ENCODE measurements at places on chromosomes 12 and 14.

DNA sequence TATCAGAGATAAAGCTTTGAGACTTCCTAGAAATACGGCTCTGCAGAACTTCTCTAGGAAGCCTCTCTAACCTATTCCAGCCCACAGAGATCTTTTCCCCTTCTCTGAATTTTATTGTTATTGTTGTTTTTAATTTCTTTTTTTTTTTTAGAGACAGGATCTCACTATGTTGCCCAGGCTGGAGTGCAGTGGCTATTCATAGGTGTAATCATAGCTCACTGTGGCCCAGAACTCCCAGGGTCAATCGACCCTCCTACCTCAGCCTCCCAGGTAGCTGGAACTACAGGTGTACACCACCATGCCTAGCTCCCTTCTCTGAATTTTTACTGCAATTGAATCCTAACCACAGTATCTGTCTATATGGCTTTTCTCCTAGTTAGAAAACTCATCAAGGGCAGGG is 19.6 kb downstream of the SLC7A8 start:
- no peak for DNase-seq

DNA sequence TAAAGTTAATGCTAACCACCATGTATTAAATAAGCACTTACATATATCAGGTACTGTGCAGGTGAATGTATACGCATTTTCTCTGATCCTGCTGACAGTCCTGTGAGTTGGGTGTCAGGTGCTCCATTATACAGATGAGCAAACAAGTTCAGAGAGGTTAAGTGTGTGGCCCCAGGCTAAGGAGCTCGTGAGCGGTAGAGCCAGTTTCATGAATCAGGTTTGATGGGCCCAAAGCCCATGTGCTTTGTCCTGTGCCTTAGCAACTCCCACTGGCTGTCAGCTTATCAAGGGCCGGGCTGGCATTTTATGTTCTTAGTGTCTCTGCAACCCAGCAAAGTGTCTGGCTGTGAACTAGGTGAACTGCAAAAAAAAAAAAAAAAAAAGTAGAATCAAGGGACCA is 701.2 kb upstream of the TBX3 start:
- no peak for DNase-seq

- DNase-seq: no peak
Measured at GRCh38 chr14:72631401-72631800, 262.5 kb downstream of the DPF3 start.

- no peak for DNase-seq
Measured at GRCh38 chr12:122371475-122372045, 50.9 kb downstream of the CLIP1 start.

- DNase-seq: no peak
Measured at GRCh38 chr14:19771895-19772430, 1.3 kb upstream of the OR4M1 start.

- DNase-seq: no peak
Measured at GRCh38 chr12:26406391-26406790, 211.0 kb downstream of the SSPN start.

DNA sequence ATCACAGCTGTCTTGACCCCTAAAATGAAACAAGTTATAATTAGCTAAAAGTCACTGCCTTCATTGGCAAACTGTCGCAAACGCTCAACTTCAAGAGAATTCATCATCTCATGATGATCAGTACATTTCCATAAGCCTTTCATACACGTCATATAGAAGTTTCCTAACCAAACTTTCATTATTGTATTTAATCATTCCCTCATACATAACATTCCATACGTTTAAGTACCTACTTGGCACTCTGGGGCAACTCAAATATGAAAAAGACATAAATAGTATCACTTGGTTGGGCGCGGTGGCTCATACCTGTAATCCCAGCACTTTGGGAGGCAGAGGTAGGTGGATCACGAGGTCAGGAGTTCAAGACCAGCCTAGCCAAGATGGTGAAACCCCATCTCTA is 12.4 kb upstream of the PPP2R5E start:
- DNase-seq: no peak

DNA sequence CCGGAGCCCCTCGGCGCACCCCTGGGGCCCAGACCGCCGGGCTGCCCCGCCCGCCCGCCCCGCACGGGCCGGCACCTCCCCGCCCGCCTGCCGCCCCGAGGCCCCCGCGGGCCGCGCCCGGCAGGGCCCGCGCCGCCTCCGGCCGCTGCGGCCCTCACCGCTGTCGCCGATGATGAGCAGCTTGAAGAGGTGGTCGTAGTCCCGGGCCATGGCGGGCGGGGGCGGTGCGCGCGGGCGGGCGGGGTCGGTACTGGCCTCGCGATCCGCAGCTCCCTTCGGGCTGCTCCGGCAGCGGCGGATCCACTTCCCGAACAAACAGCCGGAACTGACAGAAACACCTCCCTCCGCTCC is at the start of gene RAB35:
Gene RAB35, minus strand, starts transcription at position 313 of the 351 bp plus-strand sequence. Its CDS starts 103 bp downstream, at position 210.
- DNase-seq: no peak

- no peak for DNase-seq
Measured at GRCh38 chr14:94451091-94451771, 1.4 kb downstream of the SERPINA11 start.

DNA sequence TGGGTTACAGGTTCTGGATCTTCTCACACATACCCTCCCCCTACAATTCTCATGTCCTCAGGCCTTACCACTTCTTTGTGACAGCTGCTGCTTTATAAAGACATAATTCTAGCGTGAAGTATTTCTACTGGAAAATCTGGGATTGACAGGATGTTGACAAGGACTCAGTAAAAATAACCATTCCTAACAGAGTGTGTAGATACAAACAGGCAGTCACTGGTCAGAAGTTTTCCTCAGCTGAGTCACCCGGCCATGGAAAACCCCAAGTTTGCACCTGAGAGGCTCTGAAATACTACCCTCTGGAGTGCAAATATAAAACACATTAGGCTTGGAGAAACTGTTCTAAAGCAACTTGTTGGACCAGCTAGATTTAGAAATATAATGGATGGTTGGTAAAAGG is 54.4 kb downstream of the SPPL3 start:
- DNase-seq: no peak

- DNase-seq: no peak
Measured at GRCh38 chr12:92412856-92413255, 267.2 kb upstream of the BTG1 start.

GRCh38 chr12:132673288-132674179 is 13.6 kb downstream of the POLE start:
- no peak for DNase-seq

DNA sequence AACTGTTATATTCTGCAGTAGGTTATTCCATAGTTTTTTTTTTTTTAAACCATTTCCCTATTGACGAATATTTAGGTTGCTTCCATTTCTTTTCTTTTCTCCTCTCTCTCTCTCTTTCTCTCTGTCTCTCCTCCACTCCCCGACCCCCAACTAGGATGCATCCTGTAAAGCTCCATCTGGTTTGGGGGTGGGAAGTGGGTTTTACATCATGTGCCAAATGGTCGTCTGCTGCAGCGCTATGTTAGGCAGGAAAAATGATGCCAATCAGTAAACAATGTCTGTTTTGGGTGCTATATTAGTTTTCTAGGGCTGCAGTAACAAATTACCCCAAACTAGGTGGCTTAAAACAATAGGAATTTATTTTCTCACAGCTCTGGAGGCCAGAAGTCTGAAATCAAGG is 465.0 kb downstream of the AACS start:
- DNase-seq: no peak

DNA sequence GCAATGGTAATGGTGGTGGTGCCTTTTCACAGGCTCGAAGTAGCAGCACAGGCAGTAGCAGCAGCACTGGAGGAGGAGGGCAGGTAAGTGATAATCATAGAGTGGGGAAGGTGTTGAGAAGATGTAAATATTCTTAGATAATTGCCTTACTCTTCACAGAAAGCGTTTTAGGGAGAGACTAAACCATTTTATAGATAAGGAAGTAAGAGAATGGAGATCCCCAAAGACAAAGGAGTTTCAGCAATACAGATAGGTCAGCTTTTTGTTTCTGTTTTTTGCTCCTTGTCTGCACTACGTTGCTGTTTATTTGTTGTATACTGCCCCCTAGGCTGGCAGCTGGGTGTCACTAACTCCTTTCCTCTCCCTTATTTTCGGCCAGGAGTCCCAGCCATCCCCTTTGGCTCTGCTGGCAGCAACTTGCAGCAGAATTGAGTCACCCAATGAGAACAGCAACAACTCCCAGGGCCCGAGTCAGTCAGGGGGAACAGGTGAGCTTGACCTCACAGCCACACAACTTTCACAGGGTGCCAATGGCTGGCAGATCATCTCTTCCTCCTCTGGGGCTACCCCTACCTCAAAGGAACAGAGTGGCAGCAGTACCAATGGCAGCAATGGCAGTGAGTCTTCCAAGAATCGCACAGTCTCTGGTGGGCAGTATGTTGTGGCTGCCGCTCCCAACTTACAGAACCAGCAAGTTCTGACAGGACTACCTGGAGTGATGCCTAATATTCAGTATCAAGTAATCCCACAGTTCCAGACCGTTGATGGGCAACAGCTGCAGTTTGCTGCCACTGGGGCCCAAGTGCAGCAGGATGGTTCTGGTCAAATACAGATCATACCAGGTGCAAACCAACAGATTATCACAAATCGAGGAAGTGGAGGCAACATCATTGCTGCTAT is 2.0 kb downstream of the SP1 start:
- DNase-seq: peak; percentile 41

DNA sequence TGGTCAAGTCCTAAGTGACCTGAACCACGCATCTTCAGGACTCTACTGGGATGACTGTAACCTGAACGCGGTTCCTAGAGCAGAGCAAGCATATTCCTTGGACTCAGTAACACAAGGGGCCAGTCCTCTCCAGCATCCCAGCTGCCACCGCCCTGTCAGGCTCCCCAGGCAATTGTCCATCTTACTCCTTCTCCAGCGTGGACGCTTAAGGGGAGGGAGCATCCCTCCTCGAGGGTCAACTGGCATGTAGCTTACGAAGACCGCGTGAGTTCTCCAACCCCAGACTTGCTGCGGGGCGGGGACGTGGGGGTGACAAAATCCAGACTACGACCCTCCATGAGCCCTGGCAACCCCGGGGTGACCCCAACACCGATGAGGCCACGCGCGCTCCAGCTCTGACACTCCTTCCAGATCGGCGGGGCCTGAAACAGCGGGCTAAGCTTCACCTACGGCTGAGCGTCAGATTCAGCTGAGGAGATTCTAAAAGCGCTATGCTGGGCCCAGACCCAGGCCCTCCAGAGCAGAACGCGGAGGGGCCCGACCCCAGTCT is 846 bp upstream of the MTHFD1 start:
- DNase-seq: no peak

GRCh38 chr14:68412505-68413465 is 380.1 kb downstream of the ZFP36L1 start:
- DNase-seq: no peak

- DNase-seq: no peak
Measured at GRCh38 chr12:122732170-122732569, 1.5 kb upstream of the HCAR1 start.
